Eye (tissue), 1 donor: ENCODE measurements at places on chromosomes 2 and 18.

GRCh38 chr2:5453220-5454050, 238.7 kb upstream of the SOX11 start:
- peak; percentile 27 for DNase-seq

DNA sequence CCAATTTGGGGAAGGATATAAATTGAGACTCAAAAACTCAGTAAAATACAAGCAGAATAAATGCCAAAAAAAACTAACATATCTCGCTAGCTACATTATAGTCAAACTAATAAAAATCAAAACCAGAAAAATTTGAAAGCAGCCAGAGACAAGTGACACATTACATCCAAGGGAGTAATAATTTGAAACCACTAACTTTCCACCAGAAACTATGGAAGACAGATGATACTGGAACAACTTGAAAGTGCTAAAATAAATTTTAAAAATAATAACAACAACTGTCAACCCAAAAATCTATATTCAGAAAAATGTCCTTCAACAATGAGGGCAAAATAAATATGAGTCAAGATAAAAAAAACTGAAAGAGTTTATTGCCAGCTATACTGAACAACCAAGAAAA, 110.7 kb downstream of the EVA1A start:
- DNase-seq = no peak

DNA sequence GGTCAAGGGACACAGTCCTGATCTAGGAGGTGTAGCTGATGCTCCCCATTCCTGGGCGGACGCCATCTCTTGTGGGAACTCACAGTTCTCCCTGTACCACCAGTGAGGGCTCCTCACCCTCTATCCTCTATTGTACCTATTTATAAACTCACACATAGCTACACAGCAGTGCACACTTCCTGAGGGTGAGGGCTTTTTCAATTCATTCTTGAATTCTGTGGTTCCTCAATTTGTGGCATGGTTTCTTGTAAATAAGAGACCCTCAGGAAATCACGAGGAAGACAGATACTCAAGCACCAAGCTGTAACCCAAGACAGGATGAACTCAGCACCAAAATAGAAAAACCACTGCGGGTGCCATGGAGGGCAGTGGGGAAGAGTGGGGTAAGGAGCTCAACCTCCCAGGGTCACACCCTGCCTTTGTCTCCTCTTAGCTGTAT, 245.9 kb upstream of the PXDN start:
- no peak for DNase-seq

DNA sequence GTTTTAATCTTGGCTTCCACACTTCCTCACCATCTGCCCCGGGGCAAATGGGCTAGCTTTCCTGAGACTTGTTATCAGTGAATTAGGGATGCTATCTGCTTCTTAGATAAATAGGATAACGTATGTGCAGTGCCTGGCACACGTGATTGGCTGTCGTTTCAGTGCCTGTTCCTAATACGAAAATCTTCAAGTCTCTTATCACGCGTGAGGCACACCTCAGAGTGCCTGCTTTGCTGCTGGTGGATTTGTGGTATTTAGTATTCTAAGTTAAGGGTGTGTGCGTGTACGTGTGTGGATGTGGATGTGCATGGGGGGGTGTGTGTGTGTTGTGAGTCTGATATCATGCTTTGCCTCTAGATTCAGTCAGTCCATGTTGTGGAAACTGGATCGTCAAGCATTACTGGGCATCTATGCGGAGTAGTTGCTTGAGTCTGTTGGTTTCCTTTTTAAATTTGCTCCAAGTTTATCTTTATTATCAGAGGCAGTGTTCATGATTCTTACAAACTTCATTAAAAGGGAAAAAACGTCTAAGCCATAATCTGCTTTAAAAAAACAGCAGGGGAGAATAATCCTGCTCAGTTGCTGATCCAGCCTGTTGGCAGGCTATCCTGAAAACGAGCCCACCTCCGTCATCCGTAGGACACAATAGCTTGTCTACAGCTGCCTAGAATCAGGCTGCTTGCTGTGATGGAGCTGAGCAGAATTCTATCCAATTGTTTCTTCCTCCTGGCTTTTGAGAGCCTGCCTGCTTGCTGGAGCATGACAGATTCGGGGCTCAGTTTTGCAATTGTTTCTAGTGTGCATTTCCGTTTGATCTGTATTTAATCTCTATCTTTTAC, 6.6 kb downstream of the SH3RF3 start:
- DNase-seq = peak; percentile 84

GRCh38 chr2:143608063-143608423, 478.8 kb downstream of the ARHGAP15 start:
- DNase-seq = no peak

GRCh38 chr2:229118927-229119326, 152.2 kb downstream of the PID1 start:
- DNase-seq = no peak

GRCh38 chr2:168207851-168208250, 39.5 kb downstream of the STK39 start:
- no peak for DNase-seq

- DNase-seq = no peak
These were observed 74.3 kb upstream of the ALPP start for GRCh38 chr2:232304236-232304635.

GRCh38 chr2:54608224-54608623, 115.2 kb upstream of the EML6 start:
- no peak for DNase-seq

DNA sequence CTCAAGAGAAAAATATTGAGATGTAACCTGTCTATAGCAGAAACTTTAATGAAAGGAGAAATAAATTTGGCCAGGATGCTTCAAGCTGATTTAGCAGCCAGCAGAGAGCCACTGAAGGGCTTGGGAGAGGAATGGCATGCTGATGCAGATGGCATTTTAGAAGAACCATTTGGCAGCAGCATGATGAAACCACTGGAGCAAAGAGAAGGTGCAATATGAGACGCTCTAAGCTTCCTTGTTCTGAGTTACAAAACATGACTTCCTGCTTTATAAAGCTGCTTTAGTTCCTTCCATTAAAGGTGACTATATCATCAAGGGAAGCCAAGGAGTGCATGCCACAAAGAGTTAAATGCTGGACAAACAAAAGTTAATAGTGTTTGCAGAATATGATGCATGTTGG, 189.7 kb downstream of the PID1 start:
- no peak for DNase-seq

GRCh38 chr2:240595381-240596079, 9.0 kb downstream of the CAPN10 start:
- DNase-seq = peak; percentile 28

- DNase-seq = no peak
These were observed 28.5 kb downstream of the SLC66A2 start for GRCh38 chr18:79922971-79923411.

GRCh38 chr2:67752199-67752598, 310.6 kb downstream of the C1D start:
- no peak for DNase-seq

DNA sequence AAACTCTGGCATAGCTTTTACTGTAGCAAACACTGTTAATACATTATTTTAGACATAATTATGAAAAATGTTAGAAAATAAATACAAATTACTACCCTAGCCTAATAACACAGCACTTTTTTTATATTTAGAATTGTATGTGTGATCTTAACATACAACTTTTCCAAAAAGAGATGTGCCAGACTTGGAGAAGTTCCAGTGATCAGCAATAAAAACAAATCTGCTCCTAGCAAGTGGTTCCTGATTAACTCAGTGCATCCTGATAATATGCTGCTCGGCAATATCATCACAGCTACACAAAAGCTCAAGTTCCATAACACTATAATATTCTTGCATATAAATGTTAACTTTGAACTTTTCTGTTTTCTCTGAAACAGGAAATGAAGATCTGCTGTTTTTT, 22.4 kb upstream of the PTPRM start:
- no peak for DNase-seq

DNA sequence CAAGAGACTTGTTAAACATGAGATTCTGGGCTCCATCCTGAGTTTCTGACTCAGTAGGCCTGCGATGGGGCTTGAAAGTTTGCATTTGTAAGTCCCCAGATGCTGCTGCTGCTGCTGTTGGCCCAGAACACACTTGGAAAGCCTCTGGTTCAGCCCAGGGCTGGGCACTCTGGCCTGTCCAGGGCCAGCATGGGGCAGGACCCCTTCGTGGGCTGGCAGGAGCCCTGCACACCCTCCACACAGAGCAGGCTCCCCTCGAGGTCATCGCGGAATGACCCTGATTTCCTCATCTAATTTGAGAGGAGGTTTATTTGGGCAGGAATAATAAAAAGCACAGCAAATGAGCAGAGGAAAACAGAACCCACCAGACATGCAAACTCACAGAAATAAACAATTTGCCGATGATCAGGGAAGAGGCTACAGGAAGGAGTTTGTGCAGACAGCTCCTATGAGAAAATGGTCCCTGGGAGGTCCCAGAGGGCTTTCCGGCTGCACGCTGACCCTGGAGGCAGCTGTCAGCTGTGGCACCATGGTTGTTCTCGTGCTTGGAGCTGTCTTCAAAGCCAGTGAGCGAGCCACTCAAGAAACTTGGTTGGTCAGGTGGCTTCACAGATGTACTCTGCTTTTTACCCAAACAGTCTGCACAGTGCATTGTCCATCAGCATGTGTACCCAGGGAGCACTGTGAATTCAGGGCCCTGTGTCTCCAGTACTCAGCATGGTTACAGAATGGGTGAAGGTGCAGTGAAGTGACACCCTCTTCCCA, 119.3 kb downstream of the GLI2 start:
- peak; percentile 35 for DNase-seq

DNA sequence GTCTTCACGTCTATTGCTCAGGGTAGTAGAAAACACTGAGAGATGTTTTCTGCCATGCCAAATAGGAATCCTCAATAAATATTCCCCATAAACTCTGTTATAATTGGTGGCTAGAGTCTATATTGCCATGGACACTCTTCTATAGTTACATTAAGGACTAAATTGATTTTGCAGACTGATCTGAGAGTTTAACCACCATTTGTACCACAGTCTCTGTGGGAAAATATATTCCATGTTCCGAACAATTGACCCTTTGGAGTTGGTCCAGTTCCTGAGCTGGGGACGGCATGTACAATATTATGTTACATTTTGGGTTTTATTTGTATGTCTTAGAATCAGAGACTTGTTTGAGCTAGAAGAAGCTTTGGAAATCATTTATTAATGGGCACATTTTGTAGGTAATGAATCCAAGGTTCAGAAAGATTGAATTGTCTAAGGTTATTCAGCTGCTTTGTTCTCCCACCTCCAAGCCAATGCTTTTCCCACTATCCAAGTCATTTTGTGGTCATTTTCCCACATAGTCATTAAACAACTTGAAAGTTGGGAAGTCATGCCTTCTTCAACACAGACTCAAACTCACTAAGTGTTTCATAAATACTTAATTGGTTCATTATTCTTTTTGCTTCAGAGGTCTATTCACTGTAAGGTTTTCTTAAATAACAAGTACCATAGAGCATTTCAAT, 5.1 kb upstream of the PPP1CB start:
- DNase-seq = no peak

DNA sequence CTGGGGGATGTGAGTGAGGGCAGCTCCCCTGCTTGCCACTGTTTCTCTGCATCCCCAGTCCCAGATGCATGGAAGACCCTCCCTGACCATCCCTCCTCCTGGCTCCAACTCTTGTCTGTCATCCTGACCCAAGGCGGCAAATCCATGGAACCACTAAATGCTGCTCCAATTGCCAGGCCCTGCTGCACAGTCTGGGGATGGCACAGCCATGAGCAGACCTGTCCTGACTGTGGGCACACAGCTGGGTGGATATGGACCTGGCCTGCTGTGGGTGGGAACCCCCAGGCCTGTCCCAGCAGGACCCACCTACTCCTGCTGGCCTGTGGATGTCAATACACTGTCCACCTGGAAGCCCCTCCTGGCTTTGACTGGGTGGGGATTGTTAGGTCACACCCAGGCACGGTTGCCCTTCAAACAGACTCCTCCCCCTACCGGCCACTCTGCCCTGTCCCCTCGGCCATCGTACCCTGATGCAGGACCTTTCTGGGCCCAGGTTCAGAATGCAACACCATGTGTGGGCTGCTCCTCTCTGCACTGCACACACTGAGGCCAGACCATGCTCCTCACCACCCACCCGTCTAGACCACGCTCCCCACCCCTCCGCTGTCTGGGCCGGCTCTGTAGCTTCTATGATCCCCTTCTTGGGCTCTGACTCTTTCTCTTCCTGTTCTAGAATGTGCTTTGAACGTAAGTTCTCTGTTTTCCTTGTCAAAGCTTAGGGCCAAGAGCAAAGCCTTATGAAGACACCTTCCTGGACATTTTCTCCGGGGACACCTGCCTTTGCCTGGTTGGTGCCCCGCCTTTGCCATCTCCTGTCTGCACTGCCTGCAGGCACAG, 57.9 kb downstream of the INPP5D start:
- no peak for DNase-seq

DNA sequence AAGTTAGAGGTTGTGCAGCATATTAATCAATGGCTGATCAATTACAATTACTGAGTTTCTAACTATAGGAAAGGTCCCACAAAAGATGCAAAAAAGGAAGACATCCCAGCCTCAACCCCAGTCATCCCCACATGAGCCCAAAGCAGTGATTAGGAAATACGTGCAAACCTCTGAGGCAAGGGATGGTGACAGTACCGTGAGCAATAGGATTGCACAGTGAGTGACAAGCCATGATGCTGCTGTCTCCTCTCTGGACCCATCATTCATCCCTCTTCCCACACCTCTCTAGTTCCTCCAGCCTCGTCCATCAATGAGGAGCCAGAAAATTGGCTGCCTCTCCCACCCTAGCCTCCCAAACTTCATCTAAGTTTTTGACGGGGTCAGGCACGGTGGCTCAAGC, 4.0 kb upstream of the SLC11A1 start:
- no peak for DNase-seq

DNA sequence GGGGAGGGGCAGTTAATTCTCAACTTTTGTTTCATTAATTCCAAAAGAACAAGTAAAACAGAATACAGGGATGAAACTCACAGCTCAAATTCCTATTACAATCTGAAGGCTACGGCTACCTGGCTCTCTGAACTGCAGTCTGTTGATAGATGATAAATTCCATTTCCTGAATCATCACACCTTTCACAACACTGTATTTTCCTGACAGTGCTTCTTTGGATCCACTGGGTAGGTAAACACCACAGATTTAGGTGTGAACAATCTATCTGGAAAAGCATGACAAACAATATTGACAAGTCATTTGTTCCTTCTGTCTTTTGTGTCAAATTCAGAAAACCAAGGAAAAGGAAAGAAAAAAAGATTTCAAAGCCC, 843.2 kb downstream of the LRRTM4 start:
- DNase-seq = no peak

GRCh38 chr2:96204836-96205624, 3.6 kb downstream of the STARD7 start:
- peak; percentile 21 for DNase-seq

DNA sequence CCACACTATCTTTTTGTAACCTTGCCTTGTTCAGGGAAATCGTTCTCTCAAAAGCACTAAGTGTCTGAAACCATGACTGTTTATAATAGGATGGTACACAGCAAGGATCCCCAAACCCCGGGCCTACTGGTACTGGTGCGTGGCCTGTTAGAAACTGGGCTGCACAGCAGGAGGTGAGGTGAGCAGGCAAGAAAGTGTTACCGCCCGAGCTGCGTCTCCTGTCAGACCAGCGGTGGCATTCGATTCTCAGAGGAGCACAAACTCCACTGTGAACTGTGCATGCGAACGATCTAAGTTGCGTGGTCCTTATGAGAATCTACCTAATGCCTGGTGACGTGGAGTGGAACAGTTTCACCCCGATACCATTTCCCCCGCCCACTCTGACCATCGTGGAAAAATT, 81.8 kb upstream of the KCNJ3 start:
- DNase-seq = no peak

- DNase-seq = peak; percentile 71
These were observed 5.5 kb upstream of the SFT2D3 start for GRCh38 chr2:127695491-127696472.

GRCh38 chr2:98935111-98935770, 784 bp downstream of the CRACDL start:
- DNase-seq = peak; percentile 49
